ENCODE measurements at places on chromosomes 4 and X.

DNA sequence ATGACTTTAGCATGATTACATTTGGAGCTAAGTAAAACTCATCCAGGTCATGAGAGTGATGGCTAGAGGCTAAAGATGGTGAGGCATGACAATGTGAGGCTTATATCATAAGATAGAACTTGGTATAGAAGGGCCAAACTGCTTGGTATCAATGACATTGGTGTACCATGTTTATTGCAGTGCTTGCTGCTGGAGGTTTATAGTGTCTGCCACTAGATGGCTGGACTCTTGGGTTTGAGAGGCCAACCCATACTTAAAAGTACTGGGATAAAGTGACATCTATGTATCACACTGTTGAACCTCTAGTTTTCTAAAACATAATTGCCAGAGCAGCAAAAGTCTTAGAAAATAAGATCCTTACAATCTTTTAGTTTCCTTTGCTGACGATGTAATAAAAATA, 83.0 kb upstream of the TACR3 start:
- no peak for DNase-seq

GRCh38 chr4:104486716-104487504, 7.8 kb downstream of the CXXC4 start:
- DNase-seq = no peak

DNA sequence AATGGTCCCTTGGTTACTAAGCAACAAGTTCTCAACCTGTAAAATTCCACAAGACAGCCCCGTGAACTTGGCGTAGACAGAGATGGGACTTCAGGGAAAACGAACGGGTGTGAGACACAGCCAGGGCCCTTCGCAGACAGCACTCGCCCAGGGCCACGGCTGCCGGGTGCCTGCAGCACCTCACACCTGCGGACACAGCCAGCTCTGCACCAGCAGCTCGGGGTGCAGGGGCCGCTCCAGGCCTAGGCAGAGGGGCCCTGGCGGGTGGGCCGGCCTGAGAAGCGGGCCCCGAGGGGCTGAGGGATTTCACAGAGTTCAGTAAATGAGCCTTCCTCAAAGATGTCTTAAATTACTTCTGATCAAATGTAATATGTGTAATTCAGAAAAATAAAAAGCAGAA, 34.0 kb downstream of the GAK start:
- DNase-seq = no peak

DNA sequence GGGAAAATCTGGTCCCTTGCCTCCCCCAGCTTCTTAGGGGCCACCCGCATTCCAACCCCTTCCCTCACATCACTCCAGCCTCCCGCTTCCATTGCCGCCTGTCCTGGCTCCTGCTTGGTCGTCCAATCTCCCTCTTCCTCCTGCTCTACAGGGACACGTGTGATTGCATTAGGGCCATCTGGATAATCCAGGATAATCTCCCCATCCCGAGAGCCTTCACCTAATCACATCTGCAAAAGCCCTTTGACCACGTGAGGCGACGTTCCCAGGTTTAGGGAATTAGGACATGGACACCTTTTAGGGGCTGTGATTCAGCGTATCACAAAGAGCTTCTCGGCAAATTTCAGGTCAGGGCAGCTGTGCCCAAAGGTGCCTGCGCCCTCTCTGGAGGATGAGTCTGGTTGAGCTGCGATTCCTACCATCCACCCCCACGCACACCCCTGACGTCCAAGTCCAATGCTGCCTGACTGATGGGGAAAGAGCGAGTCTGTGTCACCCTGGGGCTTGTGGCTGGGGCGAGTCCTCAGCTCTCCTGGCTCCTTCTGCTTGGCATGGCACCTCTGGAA, 104.6 kb downstream of the PSAPL1 start:
- DNase-seq = no peak

DNA sequence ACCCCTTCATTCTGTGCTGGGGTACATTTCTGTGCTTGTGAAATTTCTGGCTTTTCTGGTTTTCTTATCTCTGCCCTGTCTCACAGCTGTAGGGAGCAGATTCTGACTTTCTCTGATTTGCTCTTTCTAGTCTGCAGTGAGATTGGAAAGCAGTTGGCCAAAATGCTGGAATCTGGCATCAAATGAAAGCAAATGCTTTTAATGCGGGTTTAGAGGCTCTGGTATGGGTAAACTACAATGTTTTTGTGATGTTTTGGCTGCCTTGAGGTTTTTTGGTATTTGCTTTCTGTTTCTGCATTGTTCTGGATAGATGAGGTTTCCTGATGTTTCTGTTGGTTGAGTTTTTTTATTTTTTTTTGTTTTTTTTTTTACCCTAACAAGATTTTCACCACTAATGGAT, 23.8 kb downstream of the SMIM20 start:
- no peak for DNase-seq

DNA sequence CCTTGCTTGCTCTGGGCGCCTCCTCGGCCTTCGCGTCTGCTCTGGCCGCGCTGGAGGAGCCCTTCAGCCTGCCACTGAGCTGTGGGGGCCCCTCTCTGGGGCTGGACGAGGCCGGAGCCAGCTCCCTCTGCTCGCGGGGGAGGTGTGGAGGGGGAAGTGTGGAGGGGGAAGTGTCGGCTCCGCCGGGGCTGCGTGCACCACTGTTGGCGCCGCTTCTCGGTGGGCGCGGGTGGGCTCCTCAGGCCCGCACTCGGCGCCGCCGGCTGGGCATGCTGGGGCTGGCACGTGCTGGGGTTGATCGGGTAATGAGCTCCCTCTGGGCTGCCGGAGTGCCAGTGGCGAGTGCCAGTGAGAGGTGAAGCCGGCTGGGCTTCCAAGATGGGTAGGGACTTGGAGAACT, 116.7 kb downstream of the CPXCR1 start:
- DNase-seq = no peak

DNA sequence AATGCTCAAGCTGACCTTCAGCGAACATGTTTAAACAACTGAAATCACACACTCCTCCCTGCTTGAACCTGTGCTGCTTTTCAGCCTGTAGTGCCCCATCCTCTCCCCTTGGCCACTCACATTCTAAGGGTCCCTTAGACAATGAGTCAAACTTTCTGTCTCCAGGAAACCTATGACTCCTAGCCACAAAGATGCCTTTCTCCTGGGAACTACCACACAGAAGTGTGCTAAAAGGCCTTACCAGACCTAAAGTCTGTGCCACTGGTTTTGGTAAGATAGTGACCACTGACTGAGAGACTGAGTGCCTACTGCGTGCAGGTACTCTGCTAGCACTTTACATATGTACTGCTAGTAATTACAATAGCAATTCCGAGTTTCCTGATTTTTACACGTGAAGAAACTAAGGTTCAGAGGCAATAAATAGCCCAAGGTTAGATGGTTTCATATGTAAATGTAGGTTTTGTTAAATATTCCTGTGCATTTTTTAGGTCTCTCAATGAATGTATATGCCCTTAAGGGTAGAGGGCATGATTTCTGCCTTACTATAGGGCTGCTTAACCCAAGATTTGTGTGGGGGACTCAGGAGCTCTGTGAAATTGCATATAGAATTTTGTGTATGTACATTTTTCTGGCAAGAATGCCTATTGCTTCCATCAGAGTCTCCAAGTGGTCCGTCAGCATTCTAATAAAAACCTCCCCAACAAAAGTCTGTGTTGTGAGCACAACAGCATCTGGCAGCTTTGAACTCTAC, 71.1 kb downstream of the NSG1 start:
- no peak for DNase-seq

DNA sequence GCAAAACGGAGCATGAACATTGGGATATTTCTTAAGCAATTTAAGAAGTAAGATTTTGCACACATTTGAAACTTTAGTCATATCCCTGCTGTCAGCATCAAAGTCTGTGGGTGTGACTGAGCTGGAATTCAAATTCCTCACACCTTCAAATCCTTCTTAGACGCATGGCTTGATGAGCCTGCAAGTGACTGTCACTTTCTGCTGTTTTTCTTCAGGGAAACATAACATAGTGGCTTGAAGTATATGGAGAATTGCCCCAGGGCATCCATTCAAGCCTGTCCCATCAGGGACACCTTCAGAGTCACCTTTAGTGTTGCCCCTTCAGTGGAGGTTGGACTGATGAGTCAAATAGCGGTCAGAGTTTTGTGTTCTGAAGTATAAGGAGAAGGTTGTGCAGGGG, 17.4 kb downstream of the FHDC1 start:
- DNase-seq = no peak

All from skeletal muscle cell (primary cell).